Stimulated activated CD8-positive, alpha-beta memory T cell treated with anti-CD3 and anti-CD28 coated beads, Interleukin-2, amount 100 ng/mL, for 1 hour (primary cell): ENCODE measurements at places on chromosomes 6 and 20.

DNA sequence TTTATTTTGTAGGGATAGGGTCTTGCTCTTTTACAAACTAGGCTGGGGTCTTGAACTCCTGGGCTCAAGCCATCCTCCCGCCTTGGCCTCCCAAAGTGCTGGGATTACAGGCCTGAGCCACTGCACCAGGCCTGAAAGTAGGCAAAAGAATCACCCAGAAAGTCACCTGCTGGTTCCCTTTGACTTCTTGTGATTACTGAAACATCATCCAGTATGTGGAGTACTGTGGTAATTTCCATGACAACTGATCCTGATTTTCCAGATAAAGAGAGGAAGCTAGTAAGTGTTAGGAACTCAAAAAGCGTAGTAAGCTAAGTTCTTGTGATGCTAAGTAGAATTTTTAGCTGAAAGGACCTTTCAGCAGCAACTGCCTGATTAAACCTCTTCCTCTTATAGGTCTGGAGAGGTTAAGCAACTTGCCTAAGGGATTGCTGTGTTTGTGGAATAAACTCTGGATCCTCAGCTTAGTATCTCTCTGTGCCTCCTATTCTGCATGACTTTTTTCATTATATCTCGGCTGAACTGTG is 16.8 kb downstream of the RALY start:
- no peak for DNase-seq

GRCh38 chr6:131998255-131998982 is 47.2 kb upstream of the CCN2 start:
- DNase-seq = no peak

GRCh38 chr20:24452498-24453127 is 16.8 kb upstream of the SYNDIG1 start:
- DNase-seq = no peak

DNA sequence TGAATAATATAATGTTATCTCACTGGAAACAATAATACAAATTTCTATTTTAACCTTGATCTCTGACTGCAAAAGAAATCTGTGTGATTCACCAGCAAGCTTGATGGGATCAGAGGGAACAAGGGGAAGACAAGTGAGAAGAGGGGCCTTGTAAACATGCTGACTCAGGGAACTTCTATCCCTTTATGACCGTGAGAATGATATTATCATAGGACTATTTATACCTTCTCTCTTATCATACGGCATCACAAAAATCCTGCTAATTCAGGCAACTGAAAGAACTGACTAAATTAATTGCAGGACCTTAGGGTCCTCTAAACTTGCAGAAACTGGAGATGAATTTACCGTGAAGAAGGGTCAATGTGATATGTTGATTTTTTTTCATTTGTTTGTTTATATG is 173.3 kb downstream of the PTPRK start:
- no peak for DNase-seq

DNA sequence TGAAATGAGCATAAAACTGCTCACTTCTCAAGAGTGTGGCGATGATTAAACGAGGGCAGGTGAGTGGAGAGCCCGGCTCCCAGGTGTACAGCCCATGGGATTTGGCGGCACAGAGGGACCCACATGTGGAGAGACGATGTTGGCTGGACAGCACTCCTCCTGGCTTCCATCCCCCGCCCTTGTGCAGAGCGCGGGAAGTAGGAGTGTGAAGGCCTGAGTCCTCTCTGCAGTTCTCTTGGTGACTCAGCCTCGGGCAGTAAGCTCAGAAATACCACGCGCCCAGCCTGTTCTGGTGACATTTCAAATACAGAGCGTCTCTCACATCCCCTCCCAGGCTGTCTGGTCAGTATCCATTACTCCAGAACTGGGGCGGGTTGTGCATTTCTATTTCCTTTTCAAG is 94.2 kb upstream of the SRSF6 start:
- no peak for DNase-seq

GRCh38 chr6:142500250-142500786 is 198.5 kb downstream of the ADGRG6 start:
- no peak for DNase-seq
